ENCODE measurements at places on chromosomes 7 and 10. TPM values are rescaled to one million over a fixed set of nuclear protein-coding genes. Genes with fewer than 3 reads are reported as not detected.

The YWHAG gene
- 142 TPM for total RNA-seq

The LYZL2 gene
- not detected for total RNA-seq

The KCNH2 gene
- total RNA-seq: 0.13 TPM

The PARP12 gene
- total RNA-seq: 9.2 TPM

The ACSM6 gene
- total RNA-seq: not detected

All from bronchial epithelial cell (primary cell).